ENCODE measurements at places on chromosomes 13 and 19.

- DNase-seq, result no peak
Measured at GRCh38 chr13:101210774-101211173, 205.5 kb downstream of the NALCN start.

DNA sequence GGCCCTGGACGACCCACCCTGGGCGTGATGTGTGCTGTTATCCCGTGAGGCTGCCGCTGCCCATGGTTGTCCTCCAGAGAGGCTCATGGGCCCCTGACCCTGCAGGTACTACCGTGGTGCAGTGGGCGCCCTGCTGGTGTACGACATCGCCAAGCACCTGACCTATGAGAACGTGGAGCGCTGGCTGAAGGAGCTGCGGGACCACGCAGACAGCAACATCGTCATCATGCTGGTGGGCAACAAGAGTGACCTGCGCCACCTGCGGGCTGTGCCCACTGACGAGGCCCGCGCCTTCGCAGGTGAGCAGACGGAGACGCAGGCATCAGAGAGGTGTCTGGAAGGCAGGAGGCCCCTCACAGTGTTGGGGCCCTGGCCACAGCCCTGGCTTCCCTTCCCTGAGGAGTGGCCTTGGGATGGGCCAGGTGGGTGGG lies 11.1 kb upstream of the MARCHF2 start:
- no peak for DNase-seq

- DNase-seq, result no peak
Measured at GRCh38 chr19:12664406-12665280, 1.9 kb downstream of the MAN2B1 start.

GRCh38 chr13:107475753-107476453 lies 739.4 kb downstream of the LIG4 start:
- DNase-seq, result no peak

- DNase-seq, result no peak
Measured at GRCh38 chr19:14507704-14508542, 10.3 kb downstream of the DNAJB1 start.

- DNase-seq, result no peak
Measured at GRCh38 chr19:5814123-5814851, 9.4 kb downstream of the NRTN start.
